ENCODE measurements at places on chromosomes 12 and 14. TPM values are rescaled to one million over a fixed set of nuclear protein-coding genes. Genes with fewer than 3 reads are reported as not detected.

- peaks cover 9% of the 10 kb centered on the region for H3K4me1 ChIP-seq
- no peaks in the 10 kb centered on the region for H3K27me3 ChIP-seq
- no peak for DNase-seq
Measured at GRCh38 chr12:14213542-14213941, 151.9 kb upstream of the ATF7IP start.

LAG3 gene
- 91.9 TPM for total RNA-seq

DNA sequence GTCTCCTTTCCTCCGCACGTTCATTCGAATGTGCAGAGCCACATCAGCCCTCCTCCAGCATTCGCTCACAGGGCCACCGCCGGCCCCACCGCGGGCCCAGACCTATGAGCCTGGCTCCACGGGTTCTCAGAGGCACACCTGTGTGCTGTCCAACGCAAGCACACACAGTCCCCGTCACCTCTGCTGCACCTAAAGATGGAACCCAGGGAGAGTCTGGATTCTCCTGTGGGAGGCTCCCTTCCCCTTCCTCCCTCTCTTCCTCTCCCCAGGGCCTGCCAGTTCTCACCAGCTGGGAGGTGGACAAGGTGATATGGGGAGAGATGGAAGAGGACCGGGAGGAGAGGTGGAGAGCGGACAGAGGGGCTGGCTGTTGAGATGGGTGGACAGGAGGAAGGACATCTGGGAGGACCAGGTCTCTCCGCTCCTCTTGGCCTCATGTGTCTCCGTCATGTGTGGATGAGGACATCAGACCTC lies 4.9 kb upstream of the AQP6 start:
- H3K4me1 ChIP-seq = peaks cover 4% of the 10 kb centered on the region
- no peak for DNase-seq
- H3K36me3 ChIP-seq = no peaks in the 10 kb centered on the region
- H3K4me3 ChIP-seq = peak overlapping the region; percentile 43

DNA sequence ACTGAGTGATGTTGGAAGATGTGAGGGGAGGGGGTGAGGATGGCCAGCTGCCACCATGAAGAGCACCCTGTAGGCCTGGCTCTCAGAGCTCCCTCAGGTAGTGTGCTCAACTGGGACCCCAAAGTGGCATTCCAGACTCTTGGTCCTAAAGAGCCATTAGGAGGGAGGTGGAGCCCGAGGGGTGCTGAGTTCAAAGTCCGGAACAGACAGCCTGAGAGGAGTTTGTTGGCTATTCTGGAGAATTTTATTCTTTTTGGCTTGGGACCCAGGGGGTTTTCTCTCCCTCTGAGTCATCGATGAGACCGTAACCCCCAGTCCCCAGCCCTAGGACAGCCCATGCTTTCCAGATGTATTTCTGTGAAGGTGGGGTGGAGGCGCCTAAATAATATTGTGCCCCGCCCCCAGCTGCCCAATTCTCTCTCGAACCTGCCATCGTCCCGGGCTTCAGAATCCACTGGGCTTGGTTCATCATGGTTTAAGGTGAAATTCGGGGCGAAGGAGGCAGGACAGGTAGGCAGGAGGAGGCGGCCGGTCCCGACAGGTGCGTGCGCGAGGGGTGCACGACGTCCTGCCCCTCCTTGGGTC lies 690 bp upstream of the RBP5 start:
- peak overlapping the region; percentile 100 for H3K4me3 ChIP-seq
- H3K36me3 ChIP-seq = peaks cover 37% of the 10 kb centered on the region
- H3K4me1 ChIP-seq = peaks cover 40% of the 10 kb centered on the region
- no peak for DNase-seq

DNA sequence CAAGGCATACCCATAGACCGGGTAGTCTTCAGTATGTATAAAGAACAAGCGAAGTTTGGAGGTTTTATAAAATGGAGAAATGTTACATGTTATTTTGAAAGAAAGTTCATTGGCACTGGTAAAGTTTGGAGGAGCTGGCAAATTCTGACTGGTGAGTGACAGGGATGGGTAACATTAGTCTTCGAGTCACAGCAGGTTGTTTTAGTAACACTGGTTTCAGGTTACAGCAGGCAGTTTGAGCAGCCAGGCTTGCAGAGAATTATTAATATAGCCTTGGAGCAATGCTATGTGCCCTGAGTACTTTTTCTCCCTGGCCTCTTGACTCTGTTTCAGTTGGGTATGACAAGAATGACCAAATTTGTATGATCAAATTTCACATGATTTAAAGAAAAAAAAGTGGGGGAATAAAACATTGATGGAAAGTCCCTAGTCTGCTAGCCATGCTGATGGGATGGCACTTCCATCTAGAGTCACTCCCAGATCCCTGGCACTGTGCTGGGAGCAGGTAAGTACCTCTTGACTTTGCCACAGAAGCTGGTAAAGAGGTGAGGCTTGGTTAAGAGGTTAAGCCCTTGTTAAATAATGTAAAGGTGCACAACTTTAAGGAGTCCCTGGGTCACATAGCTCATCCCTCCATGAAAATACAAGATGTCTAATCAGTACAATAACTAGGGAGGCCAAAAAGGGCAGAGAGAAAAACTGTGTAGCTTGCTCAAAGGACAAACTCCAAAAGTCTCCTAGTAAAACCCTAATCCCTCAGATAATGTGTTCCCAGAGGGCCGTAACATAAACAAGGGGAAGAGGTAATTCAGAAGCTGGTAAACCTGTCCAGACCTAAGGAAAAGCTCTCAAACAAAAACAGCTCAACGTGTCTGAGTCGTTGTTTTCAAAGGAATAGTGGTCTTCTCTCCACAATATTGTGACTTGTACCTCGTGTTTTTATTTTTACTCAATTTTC lies 12.7 kb upstream of the SVOP start:
- no peaks in the 10 kb centered on the region for H3K36me3 ChIP-seq
- H3K4me3 ChIP-seq = no peak overlapping the region
- peaks cover 21% of the 10 kb centered on the region for H3K27me3 ChIP-seq
- DNase-seq = no peak

DNA sequence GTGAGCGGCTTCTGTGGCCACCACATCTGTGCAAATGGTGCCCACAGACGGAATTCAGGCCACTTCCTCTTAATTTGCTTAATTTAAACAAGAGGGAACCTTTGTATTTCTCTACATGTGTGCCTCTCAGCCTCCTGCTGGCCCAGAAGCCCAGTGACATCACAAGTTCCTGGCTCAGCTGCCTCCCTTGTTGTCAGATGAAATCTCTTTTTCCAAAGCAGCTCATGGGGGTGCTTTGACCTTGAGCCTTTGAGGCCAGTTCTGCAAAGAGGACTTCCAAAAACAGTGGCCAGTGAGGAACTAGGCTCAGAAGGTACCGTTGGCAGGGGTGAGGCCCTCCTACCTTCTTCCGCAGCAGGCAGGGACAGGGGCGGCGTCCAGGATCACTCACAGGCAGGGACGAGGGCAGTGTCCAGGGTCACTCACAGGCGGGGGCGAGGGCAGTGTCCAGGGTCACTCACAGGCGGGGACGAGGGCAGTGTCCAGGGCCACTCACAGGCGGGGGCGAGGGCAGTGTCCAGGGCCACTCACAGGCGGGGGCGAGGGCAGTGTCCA lies 35.0 kb upstream of the GALNT9 start:
- H3K36me3 ChIP-seq = peaks cover 3% of the 10 kb centered on the region
- no peaks in the 10 kb centered on the region for H3K4me1 ChIP-seq
- no peak overlapping the region for H3K27ac ChIP-seq
- H3K4me3 ChIP-seq = no peak overlapping the region

DNA sequence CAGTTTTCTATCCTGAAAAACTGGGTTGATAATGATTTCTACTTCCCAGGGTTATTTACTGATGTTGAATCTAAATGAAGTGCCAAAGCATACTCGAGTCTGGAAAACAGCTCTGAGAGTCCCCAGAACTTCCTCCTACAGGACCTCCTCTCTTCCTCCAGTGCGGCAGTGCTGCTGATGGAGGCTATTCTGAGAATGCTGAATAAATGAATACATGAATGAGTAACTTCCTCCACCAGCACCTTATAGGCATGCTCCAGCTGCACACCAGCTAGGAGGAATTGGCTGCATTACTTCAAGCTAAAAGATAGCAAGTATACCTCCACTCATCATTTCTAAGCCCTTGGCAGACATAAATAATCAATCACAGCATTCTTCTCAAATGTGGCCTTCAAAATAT lies 448.8 kb upstream of the CCDC196 start:
- peaks cover 7% of the 10 kb centered on the region for H3K4me1 ChIP-seq
- H3K36me3 ChIP-seq = no peaks in the 10 kb centered on the region
- DNase-seq = no peak
- no peak overlapping the region for H3K4me3 ChIP-seq
- no peak overlapping the region for H3K27ac ChIP-seq
- no peaks in the 10 kb centered on the region for H3K27me3 ChIP-seq

- H3K4me3 ChIP-seq = no peak overlapping the region
- H3K27me3 ChIP-seq = no peaks in the 10 kb centered on the region
- H3K4me1 ChIP-seq = no peaks in the 10 kb centered on the region
Measured at GRCh38 chr12:63949902-63950301, 105.4 kb downstream of the SRGAP1 start.

TSPAN8 gene
- total RNA-seq = not detected

RNASE3 gene
- total RNA-seq = not detected

DNA sequence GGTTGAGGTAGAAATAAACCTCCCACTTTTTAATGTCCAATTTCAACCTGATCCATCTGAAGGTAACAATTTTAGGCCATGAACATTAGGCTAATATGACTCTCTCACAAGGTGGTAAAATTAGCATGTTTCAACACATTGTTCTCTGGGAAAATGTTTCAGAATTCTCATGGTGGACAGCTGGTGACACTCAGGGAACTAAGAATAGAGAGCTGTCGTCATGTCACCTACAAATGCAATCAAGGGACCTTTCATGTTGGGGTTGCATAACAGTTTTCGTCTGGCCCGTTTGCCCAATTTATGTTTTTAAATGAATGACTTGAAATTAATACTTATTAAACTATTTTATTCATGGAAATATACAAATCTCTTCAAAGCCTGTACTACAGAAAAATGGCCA lies 180.7 kb upstream of the PRICKLE1 start:
- no peaks in the 10 kb centered on the region for H3K27me3 ChIP-seq
- H3K36me3 ChIP-seq = no peaks in the 10 kb centered on the region
- no peak overlapping the region for H3K4me3 ChIP-seq
- H3K4me1 ChIP-seq = no peaks in the 10 kb centered on the region
- no peak overlapping the region for H3K27ac ChIP-seq
- no peak for DNase-seq

LALBA gene
- total RNA-seq = not detected

GRCh38 chr12:46087916-46088439 lies 97.6 kb upstream of the SCAF11 start:
- H3K4me1 ChIP-seq = no peaks in the 10 kb centered on the region
- H3K4me3 ChIP-seq = no peak overlapping the region
- DNase-seq = no peak
- H3K27me3 ChIP-seq = no peaks in the 10 kb centered on the region

DNA sequence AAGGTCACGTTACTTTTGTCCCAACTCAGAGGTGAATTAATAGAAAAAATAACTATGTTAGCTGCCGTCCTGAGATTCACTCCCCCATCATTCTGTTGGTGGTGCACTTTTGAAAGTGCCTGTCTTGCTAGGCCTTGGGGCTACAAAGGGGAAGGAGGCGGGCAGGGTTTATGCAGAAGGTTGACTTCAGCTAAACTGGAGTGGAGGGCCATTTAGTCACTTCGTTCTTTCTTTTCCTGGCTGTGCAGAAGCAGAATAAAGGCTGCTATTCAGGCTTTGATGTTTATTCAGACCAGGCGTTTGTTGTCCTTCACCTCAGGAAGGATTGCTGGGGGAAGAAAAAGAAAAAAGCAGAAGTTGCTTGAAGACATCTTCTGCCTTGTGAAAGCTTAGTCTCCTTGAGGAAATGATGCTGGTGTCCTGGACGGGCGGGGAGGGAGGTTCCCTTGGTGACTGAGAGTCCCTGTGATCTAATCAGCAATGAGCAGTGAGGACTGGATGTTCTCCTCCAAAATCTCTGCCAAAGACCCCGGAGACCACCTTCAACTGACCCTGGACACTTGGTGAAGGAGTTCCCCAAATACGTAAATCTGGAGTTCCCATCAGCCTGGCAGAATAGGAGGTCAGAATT lies 4.0 kb downstream of the GLT1D1 start:
- H3K36me3 ChIP-seq = no peaks in the 10 kb centered on the region
- no peak for DNase-seq
- peaks cover 23% of the 10 kb centered on the region for H3K27me3 ChIP-seq
- H3K4me3 ChIP-seq = no peak overlapping the region

DNA sequence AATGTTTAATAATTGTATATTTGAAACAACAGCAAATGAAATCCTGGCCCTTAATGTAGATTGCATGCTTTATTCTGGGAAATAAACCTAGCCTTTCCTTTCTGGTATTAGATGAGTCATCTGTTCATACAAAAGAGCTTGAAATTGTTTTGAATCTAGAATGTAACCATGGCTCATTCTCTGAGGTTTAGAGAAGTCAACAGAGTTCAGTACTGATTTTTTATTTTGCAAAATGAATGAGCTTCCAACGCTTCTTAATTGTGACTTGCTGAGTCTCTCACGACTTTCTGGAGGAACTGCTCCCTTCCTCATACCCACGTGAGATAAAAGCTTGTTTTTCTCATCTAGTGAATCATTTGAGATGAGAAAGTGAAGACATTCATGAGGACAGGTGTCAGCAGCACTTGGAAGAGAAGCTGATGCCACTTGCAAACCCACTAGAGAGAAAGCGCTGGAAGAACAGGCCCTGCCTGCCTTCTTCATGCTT lies 509.6 kb downstream of the VRK1 start:
- no peak for DNase-seq
- H3K4me1 ChIP-seq = peaks cover 51% of the 10 kb centered on the region
- no peak overlapping the region for H3K4me3 ChIP-seq

DNA sequence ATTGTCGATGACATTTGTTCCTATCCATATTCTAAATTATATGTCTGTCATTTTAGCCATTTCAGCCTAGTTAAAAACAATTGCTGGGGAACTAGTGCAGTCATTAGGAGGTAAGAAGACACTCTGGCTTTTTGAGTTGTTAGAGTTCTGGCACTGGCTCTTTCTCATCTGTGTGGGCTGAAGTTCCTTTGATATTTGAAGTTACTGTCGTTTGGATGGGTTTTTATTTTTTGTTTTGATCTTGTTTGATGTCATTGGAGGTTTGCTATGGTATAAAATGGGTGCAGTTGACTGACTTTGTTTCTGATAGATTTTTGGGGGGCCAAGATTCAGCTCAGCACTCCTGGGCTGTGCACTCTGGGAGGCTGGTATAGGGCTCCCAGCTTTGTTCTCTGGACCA lies 20.7 kb upstream of the CD69 start:
- H3K4me3 ChIP-seq = no peak overlapping the region
- H3K36me3 ChIP-seq = peaks cover 12% of the 10 kb centered on the region
- peak overlapping the region; percentile 17 for H3K27ac ChIP-seq
- no peaks in the 10 kb centered on the region for H3K27me3 ChIP-seq
- no peak for DNase-seq

HOTAIR gene
- not detected for total RNA-seq

DNA sequence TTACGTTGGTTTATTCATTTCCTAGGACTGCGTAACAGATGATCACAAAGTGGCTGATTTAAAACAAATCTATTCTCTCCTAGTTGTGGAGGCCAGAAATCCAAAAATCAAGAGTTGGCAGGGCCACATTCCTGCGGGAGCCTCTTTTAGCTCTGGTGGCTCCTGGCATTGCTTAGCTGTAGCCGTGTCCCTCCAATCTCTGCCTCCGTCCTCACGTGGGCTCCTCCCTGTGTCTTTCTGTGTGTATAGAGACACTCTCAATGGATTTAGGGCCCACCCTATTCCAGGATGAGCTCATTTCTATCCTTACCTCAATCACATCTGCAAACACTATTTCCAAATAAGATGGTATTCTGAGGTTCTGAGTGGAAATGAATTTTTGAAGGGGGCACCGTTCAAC lies 42.5 kb downstream of the KCTD10 start:
- DNase-seq = no peak
- no peaks in the 10 kb centered on the region for H3K36me3 ChIP-seq

- peaks cover 94% of the 10 kb centered on the region for H3K36me3 ChIP-seq
- peak overlapping the region; percentile 83 for H3K27ac ChIP-seq
- H3K27me3 ChIP-seq = no peaks in the 10 kb centered on the region
- peak overlapping the region; percentile 46 for H3K4me3 ChIP-seq
- peaks cover 74% of the 10 kb centered on the region for H3K4me1 ChIP-seq
Measured at GRCh38 chr12:4293299-4293965, 19.9 kb downstream of the CCND2 start.

All from activated CD4-positive, alpha-beta memory T cell treated with anti-CD3 and anti-CD28 coated beads, Interleukin-2, amount 10 ng/mL, durations not matched to agents 7 days and 5 days (primary cell).